NT2/D1 (cell line): ENCODE measurements at places on chromosomes 5 and 9.

- no peak for DNase-seq
Observed at GRCh38 chr9:124449381-124450151, 685 bp upstream of the ADGRD2 start.

GRCh38 chr5:103624675-103625074 lies 62.1 kb upstream of the NUDT12 start:
- no peak for DNase-seq

GRCh38 chr5:134003064-134003816 lies 1.5 kb downstream of the VDAC1 start:
- DNase-seq: no peak

- no peak for DNase-seq
Observed at GRCh38 chr5:148011398-148012137, 52.2 kb upstream of the SPINK5 start.

- no peak for DNase-seq
Observed at GRCh38 chr5:89712134-89712700, 697.3 kb downstream of the CETN3 start.

DNA sequence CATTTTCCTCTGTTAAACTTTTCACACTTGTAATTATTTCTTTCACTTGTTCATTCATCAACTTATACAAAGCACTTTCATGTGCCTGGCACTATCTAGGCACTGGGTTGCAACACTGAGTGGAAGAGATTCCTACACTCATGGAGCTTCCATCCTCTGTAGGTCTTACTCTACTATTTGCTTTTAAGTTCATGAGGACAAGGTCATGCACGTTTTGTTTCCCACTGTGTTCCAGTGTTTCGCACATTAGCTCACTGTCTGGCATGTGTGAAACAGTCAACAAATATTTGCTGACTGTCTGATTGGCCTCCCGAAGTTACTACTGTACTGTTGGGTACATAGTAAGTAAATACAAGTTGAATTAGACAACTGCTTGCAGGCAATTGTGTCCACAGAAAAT lies 87.9 kb upstream of the IFNK start:
- no peak for DNase-seq

DNA sequence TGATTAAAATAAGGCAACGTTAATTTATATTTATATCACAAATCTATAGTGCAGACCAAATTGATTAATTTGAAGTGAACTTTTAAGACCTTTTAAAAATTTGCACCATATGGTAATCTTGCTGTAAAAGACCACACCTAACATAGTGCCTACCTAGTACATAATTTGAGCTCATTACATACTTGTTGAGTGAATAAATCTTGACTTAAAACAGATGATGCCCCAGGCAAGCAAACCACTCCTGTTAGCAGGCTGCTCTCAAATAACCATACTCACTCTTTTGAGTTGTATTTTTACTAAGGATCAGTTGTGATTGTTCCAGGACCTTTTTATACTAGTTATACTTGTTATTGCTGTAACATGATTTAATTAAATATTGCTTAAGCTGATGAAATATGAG lies 27.2 kb downstream of the CMYA5 start:
- DNase-seq: no peak
